ENCODE measurements at places on chromosomes 4 and X.

DNA sequence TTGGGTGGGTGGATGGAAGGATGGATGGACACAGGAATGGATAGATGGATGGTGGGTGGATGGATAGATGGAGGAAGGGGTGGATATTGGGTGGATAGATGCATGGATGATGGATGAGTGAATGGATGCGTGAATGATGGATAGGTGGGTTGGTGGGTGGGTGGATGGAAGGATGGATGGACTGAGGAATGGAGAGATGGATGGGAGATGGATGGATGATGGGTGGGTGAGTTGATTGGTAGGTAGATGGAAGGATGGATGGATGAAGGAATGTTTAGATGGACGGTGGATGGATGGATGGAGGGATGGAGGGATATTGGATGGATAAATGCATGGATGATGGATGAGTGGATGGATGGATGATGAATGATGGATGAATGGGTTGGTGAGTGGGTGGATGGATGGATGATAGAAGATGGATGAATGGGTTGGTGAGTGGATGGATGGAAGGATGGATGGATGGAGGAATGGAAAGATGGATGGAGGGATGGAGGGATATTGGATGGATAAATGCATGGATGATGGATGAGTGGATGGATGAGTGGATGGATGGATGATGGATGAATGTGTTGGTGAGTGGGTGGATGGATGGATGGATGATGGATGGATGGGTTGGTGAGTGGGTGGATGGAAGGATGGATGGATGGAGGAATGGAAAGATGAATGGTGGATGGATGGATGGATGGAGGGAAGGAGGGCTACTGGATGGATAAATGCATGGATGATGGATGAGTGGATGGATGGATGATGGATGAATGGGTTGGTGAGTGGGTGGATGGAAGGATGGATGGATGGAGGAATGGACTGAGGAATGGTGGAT is 50.4 kb upstream of the GRPEL1 start:
- no peak for DNase-seq

DNA sequence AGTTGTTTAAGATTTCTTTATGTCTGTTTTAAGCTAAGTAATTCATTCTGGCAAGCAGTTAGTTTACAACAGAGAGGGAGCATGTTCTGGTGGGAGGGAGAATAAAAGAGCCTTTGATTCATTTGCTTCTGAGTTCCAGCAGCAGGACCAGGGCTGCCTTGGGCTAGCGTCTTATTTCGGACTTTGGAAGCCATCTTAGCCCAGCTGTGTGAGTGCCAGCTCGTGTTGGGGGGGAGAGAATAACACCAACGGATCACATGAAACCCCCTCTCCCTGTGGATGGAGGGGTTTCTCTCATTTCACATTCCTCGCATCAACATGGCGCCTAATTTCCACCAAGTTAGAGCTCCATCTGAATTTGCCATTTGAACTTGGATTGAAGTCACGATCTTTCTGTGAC is 7.4 kb downstream of the GAB1 start:
- no peak for DNase-seq

GRCh38 chr4:74376888-74377483 is 12.0 kb downstream of the EREG start:
- peak; percentile 18 for DNase-seq

DNA sequence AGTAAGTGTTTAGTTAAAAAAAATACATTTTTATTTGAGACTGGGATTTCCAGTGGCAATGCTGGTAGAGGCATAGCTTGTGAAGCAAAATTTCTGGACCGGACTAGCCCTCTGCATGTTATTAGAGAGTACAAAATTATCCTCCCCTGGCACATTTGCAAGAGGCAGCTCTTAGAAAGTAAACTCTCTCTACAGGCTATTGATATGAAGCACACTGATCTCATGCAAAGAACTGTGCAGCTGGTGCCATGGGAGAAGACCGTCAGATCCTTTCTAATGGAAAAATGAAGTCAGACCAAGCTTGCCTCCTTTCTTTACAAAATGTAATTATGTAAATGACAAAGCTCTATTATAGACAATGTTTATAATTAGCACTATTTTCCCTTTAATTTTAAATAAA is 2717.2 kb downstream of the PCDH7 start:
- DNase-seq = no peak

DNA sequence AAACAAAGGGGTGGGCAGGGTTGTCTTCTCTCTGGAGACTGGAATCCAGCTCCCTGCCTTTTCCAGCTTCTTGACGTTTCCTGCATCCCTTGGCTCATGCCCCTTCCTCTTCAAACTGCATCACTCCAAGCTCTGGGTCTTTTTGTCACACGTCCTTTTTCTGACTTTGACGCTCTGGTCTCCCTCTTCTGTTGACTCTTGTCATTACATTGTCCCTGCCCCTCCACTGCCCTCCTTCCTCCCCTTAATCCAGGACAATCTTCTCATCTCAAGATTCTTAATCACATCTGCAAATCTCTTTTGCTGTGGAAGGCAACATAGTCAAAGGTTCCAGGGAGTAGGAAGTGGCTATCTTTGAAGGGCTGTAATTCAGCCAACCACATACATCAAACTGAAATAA is 178.3 kb downstream of the TMA16 start:
- DNase-seq = no peak

DNA sequence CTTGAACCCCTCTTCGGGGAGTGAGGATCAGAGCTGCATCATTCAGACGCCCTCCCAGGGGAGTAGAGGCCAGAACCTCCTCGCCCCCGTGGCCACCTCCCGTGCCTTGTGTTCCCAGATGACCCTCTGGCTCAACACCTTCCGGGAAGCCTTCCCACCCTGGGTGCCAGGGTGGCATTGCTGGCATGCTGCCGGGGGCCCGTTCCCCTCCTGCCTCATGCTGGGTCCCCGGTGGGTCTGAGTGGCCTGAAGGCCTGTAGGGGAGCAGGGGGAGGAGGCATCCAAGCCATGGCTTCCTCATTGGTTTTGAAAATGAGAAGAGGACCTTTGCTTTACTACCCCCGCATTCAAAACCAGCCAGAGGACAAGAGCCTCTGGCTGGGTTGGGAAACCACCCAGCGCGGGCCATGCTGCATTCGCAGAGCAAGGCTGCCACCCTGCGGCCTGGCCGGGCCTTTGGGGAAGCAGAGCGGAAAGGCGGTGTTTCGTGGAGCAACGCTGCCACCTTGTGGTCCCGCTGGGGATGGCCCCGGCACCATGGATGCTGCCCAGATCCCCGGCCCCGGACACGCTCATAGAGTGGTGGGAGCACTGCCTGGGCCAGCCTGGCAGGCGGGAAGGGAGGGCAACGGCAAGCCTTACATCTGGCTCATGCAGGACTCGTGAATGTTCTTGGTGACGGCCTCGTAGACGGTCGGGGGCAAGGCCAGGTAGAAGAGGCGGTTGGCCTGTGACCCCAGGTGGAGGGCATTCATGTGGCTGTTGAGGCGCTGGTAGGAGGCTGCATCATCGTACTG is 11.9 kb downstream of the G6PD start:
- peak; percentile 73 for DNase-seq

GRCh38 chrX:152735101-152735500 is 1.5 kb downstream of the MAGEA12 start:
- no peak for DNase-seq

GRCh38 chrX:153766098-153766817 is 2.2 kb downstream of the PLXNB3 start:
- no peak for DNase-seq

DNA sequence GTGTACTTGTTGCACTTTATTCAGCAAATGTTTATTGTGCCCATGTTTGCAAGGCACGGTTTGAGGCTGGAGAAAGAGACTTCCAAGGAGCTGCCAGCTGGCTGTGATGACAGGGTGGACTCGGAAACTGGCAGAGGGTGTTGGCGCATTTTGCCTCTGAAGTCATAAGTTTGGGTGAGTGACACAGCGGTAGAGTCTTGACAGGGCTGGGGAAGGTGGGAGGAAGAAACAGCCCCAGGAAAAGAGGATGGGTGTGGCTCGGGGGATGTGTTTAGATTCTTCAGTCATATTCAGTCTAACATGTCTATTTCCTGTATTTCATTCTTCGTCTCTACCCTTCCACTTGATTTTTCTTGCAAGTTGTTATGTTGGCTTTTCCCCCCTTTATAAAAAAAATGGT is 77.0 kb upstream of the STOX2 start:
- no peak for DNase-seq

DNA sequence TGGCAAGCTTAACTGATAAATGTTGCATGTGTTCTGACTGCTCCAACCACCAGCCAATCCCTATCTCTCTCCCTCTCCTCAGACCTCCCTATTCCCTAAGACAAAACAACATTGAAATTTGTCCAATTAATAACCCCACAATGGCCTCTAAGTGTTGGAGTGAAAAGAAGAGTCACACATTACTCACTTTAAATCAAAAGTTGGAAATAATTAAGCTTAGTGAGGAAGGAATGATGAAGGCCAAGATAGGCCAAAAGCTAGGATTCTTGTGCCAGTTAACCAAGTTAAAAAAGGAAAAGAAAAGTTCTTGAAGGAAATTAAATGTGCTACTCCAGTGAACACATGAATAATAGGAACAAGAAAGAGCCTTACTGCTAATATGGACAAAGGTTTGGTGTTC is 55.6 kb downstream of the FBXW7 start:
- no peak for DNase-seq

- DNase-seq = no peak
These were observed 46.4 kb upstream of the VEGFD start for GRCh38 chrX:15430584-15430983.

GRCh38 chr4:19092797-19093196 is 1071.2 kb upstream of the LCORL start:
- no peak for DNase-seq

- DNase-seq = peak; percentile 22
These were observed 314.9 kb upstream of the DIPK2B start for GRCh38 chrX:45515262-45516215.

- DNase-seq = no peak
These were observed 297.5 kb downstream of the IL1RAPL2 start for GRCh38 chrX:104863466-104863865.

DNA sequence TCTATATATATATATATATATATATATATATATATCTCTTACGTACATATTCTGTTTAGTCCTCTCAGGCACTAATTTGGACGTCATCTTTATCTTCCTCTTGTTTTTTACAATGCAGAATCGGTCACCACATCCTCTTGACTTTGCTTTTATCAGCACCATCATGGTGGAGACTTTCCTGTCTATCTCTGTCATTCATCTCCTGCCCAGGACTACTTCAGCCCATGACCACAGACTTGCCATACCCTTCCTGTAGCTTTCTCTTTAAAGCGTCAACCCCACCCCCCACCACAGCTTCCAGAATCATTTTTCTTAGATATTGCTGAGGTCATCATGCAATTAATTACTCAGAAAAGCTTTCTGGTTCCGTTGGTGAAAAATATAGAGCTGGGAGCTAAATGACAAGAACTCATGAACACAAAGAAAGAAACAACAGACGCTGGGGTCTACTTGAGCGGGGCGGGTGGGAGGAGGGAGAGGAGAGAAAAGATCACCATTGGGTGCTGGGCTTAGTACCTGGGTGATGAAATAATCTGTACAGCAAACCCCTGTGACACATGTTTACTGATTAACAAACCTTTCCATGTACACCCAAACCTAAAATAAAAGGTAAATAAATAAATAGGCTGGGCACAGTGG is 30.5 kb upstream of the PRKX start:
- no peak for DNase-seq

GRCh38 chr4:40564815-40565483 is 64.7 kb downstream of the RBM47 start:
- no peak for DNase-seq

DNA sequence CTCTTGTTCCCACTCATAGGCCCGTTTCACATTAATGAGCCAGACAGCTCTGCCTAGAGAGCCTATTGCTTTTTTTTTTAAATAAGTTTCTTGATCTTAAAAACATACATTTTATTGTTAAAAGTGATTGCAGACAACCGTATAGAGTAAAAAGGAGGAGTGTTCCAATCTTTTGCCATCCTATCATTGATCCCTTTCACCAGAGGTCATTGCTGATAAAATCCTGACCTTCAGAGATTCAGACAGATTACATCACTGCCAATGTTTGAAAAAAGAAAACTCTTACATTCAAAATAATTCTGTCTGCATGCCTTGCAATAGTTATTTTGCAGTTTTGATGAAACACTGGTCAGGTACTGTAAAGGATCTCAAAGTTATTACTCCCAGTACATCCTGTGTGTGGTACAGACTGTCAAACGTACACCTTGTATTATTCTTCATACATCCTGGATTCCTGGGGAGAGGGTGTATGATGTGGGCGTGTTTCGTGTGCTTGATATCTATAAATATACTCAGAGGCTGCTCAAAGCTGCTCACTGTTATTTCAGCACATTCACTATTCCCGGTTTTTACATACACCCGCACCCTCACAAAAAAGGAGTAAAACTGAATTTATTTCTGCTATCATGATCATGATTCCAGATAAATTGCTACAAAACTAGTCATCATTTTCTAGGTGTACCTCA is 15.4 kb upstream of the KLHL2 start:
- no peak for DNase-seq

DNA sequence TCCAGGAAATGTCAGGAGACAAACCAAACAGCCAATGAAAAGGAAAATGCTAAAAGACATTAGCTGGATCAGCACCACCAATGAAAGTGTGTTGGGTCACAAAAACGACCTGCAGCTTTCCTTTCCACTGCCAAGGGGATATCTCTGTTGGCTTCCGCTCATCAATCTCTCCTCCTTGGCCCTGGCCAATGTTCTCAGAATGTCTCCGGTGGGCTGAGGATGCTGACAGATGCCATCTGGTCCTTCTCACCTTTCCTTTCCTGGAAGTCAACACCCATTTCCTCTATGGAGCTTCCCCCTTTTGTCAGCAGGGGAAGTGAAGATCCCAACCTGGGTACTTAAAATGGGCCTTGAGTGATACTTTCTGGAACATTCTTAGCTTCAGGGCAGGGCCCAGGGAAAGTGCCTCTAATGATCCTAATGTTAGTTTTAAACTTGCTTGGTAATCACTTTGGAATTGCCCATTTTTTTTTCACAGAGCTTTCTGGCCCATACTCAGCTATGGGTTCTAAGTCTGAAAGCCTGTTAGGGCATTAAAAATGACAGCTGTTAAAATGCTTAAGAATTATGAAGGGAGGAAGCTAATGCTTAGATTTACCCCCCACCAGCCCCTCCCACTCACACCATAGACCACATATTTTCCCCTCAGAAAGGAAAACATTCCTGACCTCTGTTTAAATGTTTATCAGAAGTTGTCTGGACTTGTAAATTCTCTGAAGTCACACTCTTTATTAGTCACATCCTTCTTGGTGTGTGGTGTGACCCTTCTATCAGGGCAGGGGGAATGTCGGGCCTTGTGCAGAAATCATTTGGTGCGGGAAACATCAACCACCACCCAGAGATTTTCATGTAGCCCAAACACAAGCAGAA is 29.2 kb downstream of the IGFBP7 start:
- DNase-seq = peak; percentile 16

DNA sequence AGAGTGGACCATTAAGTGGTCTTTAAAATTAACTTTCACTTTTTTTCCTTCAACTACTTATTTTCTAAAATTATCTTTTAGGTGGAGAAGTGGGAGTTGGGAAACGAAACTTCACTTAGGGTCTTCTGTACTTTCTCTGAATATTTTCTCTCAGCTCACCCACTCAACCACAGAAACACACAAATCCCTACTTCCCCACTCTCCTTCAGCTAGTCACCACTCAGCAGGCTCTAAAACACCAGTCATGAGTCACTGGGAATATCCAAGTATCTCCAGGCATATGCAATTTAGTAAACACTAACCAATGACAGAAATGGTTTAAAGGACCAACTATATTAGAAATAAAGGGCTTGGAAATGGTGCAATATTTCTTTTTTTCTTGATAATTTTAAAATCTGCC is 153.0 kb upstream of the RPS6KA6 start:
- no peak for DNase-seq

- DNase-seq = no peak
These were observed 630.3 kb upstream of the KLHL4 start for GRCh38 chrX:86887341-86887740.
